ENCODE measurements at places on chromosomes 2 and 18. TPM values are rescaled to one million over a fixed set of nuclear protein-coding genes. Genes with fewer than 3 reads are reported as not detected.

- no peak for DNase-seq
These were observed 306.4 kb downstream of the LPIN1 start for GRCh38 chr2:12052796-12053195.

- DNase-seq, result no peak
These were observed 64.9 kb downstream of the CDH2 start for GRCh38 chr18:28112056-28112470.

DNA sequence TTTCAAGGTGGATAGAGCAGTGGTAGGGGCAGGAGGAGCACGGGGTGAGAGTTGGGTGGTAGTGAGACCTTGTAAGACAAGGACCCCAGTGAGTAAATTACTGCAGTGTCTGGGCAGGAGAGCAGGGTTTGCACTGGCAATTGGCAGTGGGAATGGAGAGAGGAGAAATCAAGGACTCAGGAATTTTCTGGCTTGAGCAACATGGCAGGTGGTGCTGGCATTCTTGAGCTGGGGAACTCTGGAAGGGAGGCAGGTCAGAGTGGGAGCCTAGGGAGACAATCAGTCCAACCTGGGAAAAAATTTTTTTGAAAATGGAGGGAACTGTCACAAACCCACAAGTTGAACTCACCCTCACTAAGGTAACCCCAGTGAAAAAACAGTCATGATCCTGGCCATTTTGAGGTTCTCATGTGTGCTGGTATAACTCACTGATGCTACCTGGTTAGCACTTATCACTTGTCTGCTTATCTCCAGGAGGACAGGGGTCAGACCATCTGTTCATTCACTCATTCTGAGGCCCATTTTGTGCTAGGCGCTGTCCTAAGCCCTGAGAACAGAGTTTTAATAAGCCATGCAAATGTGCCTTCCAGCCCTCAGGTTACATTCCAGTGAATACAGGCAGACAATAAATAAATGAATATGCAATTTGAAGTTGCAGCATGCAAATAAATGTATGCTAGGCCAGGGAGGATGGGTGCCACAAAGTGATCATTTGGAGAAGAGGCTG, 92.2 kb upstream of the SEC11C start:
- no peak for DNase-seq

GRCh38 chr2:153967248-153967973, 95.7 kb downstream of the GALNT13 start:
- DNase-seq, result no peak

GRCh38 chr2:104430359-104430740, 423.6 kb upstream of the POU3F3 start:
- DNase-seq, result no peak

DNA sequence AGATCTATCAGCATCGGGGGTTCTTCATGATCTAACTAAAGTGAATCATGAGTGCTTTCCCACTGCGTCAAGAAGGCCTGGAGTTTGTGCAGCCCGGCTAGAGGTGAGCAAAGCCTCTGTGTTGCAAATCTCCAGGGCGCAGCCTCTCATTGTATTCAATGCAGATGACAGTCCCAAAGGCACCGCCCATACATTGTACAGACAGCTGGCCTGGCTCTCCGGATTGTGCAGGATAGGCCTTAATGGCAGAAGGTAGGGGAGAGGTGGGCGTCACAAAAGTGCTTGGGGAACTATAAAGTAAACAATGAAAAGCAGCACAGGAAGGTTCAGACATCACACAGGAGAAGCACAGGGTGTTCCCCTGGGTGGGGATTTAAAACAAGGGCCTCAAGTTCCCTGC, 907 bp upstream of the GYPC start:
- no peak for DNase-seq

DNA sequence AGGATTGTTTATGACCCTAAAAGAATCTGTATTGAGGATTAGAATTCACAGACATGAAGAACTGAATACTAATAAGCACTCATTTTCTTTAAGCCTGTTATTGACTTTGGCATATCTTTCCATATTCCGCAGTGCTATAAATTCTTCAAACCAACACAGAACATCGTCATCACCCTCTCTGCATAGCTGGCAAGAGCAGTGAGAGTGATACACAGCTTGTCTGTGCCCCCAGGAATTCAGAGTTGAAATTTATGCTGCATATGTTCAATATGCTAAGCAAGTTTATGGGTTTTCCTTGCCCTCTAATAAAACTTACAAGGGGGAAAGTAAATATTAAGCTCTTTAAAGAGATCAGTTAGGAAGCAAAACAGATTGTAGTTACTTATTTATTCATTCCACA, 32.7 kb downstream of the CTLA4 start:
- no peak for DNase-seq

The C1GALT1C1L gene
- 0.92 TPM for total RNA-seq

The DYSF gene
- 12.8 TPM for total RNA-seq

The DUSP28 gene
- total RNA-seq, result 4.0 TPM

The SP9 gene
- total RNA-seq, result not detected

The OBSL1 gene
- 57.8 TPM for total RNA-seq

Data from mucosa of gallbladder (tissue), 1 donor.